Activated CD4-positive, alpha-beta T cell treated with anti-CD3 and anti-CD28 coated beads, Interleukin-2, amount 10 ng/mL, durations not matched to agents 24 days and 14 days (primary cell): ENCODE measurements at places on chromosomes 2 and 18. TPM values are rescaled to one million over a fixed set of nuclear protein-coding genes. Genes with fewer than 3 reads are reported as not detected.

MSTN gene
- total RNA-seq, result not detected in 2 replicates

NLRC4 gene
- 0.19 and 0.24 TPM in 2 replicates for total RNA-seq

DNA sequence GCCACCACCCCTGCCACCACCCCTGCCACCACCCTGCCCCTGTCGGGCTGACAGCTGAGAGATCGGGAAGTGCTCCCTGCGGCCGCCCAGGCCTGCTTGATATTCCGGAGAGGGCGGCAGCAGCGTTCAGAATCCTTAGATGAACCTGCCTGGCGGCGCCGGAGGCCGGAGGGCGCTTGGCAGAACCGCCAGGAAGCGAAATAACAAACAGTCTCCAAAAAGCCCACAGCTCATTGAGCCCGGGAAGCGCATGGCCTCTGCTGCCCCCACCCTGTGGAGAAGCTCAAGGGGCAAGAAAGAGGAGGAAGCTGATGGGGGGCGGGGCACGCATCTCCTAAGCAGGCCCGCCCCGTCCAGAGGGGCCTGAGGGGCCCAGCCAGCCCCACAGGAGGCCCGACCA is 92.2 kb upstream of the MBOAT2 start:
- DNase-seq, result no peak
- peaks cover 17% of the 10 kb centered on the region for H3K27me3 ChIP-seq
- no peaks in the 10 kb centered on the region for H3K36me3 ChIP-seq
- H3K27ac ChIP-seq, result no peak overlapping the region
- no peak overlapping the region for H3K4me3 ChIP-seq

DNA sequence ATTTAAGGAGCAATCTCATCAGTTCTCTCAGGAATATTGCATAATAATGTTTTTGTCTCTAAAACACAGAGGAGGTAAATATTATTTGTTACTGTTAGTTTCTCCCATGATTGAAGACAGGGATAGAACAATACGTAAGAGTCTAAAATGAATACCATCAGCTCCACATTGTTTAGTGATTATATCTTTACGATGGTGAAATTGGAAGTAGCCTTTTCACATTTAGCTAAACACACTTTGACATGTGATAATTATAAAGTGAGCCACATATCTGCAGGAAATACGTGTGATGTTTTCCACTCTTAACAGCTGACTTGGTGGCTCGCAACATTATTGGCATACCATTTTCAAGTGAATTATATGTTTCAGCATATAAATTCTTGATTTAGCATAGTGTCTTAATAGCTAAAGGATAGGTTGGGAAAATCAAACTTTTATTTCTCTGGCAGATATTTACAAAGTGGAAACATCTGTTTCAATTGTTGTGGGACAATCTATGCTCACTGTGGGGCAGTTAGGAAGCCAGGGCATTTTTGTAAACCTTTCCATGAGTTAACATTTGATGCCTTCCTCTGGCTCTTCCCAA is 208.1 kb upstream of the RASGRP3 start:
- H3K4me1 ChIP-seq, result peaks cover 2% of the 10 kb centered on the region
- peaks cover 15% of the 10 kb centered on the region for H3K27me3 ChIP-seq
- H3K27ac ChIP-seq, result no peak overlapping the region
- no peak overlapping the region for H3K4me3 ChIP-seq
- no peaks in the 10 kb centered on the region for H3K36me3 ChIP-seq

DNA sequence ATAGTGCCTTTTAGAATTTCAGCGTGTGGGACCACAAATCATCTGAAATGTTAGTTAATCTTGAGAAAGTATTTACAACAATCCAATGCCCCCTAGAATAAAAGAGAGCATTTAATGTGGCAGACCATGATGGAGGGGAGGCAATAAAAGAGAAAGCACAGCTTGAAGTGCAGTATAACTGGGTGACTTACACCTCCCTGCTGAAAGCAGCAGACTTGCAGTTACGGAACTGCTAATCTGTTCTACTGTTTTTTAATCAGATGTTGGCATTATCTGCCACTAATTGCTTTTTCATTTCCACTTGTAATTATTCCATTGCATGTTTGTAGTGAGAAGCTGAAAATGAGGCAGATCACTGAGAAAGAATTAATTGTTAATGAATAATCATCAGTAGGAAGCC is 130.5 kb upstream of the ITGA4 start:
- DNase-seq, result no peak
- no peak overlapping the region for H3K4me3 ChIP-seq
- no peak overlapping the region for H3K27ac ChIP-seq
- H3K36me3 ChIP-seq, result peaks cover 26% of the 10 kb centered on the region
- H3K4me1 ChIP-seq, result peaks cover 7% of the 10 kb centered on the region

DNA sequence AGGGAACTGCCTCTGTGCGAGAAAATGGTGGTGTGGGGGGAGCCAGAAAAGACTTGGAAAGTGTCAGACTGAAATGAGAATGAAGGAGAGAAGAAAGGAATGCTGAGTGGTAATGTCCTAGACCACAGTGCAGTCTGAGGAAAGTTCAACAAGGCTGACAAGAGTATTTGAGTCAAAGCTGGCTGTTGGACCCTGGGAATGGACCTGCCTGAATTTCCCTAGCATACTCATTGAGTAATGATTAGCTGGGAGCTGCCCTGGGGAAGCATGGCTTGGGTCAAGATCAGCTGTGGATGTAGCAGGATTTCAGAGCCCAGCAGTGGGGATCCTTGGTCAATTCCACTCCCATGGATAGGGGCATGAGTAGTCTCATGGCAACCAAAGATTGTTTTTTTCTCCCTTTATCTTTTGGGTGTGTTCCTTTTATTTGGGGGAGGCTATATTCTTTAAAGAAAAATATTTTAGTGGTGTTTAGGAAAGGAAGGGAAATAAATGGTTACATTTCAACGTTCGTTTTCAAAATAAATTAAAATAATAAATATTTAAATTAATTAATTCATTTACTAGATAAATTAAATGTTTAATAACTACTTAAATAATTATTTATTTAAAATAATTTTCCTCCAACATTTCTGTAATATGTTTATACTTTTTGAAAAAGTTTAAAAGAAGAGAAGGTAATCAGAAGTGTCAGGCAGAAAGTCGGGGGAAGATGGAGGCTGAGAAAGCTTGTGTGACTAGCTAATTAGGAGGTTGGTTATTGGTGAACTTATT is 15.9 kb upstream of the LHCGR start:
- no peaks in the 10 kb centered on the region for H3K27me3 ChIP-seq
- H3K27ac ChIP-seq, result no peak overlapping the region
- no peaks in the 10 kb centered on the region for H3K4me1 ChIP-seq
- no peak for DNase-seq
- no peaks in the 10 kb centered on the region for H3K36me3 ChIP-seq
- H3K4me3 ChIP-seq, result no peak overlapping the region

DNA sequence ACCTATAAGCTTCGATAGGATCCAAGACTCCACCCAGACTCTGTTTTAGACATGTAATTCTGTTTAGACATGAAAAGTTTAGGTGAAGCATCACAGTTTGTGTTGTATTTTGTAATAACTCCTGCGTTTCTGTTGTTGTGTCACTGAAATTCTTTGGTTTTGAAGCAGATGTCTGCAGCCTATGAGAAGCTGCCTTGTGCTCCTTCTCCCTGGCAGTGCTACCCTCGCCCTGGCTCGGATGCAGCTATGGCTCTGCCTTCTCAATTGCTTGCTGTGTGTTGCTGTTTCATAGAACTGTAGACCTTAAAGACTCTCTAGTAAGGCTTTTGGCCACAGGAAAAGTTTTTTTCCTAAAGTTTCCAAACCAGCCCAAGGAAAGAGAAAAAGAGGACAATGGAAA is 40.2 kb upstream of the ZNF638 start:
- no peaks in the 10 kb centered on the region for H3K4me1 ChIP-seq
- no peaks in the 10 kb centered on the region for H3K36me3 ChIP-seq
- peaks cover 8% of the 10 kb centered on the region for H3K27me3 ChIP-seq
- H3K27ac ChIP-seq, result no peak overlapping the region
- H3K4me3 ChIP-seq, result no peak overlapping the region

- no peak overlapping the region for H3K4me3 ChIP-seq
- peaks cover 8% of the 10 kb centered on the region for H3K27me3 ChIP-seq
- no peak overlapping the region for H3K27ac ChIP-seq
- no peaks in the 10 kb centered on the region for H3K4me1 ChIP-seq
- DNase-seq, result no peak
- H3K36me3 ChIP-seq, result no peaks in the 10 kb centered on the region
These were observed 4.1 kb upstream of the LOXHD1 start for GRCh38 chr18:46660957-46661749.
